Fibroblast of the aortic adventitia (primary cell): ENCODE measurements at places on chromosomes 11 and 22. TPM values are rescaled to one million over a fixed set of nuclear protein-coding genes. Genes with fewer than 3 reads are reported as not detected.

The YAP1 gene
- total RNA-seq: 158 and 169 TPM in 2 replicates

- DNase-seq: no peak
Measured at GRCh38 chr11:132430429-132431062, 1060.1 kb downstream of the NTM start.

DNA sequence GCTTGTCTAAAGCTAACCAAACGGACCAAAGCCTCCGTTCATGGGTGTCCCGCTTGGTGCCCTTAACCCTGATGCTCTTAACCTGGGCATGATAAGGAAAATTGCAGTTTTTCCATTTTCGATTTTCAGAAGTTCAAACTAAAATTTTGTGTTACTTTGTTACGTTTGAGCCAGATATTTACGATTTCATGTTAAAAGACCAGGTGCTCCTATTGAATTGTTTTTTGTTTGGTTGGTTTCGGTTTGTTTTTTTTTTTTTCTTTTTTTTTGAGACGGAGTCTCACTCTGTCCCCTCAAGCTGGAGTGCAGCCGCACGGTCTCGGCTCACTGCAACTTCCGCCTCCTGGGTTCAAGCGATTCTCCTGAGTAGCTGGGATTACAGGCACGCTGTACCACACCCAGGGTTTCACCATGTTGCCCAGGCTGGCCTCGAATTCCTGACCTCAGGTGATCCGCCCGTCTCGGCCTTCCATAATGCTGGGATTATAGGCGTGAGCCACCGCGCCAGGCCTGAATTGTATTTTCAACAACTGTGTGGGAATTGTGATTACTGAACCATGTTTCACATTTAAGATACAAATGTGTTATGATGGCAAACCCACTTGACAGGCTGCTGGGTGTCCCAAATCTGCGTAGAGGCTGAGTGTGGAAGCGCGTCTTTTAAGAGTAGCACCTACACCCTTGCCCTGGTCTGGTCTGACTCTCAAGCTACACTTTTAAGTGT, 864 bp upstream of the USP28 start:
- DNase-seq: no peak

The MAP6 gene
- total RNA-seq: 3.4 and 10.0 TPM in 2 replicates

- DNase-seq: peak; percentile 94
Measured at GRCh38 chr11:62805076-62805892, at the start of gene NXF1. NXF1 (minus strand) TSS chr11:62805440; CDS start chr11:62805356, 84 bp downstream.

- DNase-seq: no peak
Measured at GRCh38 chr22:38246692-38247091, 26.1 kb downstream of the TMEM184B start.

DNA sequence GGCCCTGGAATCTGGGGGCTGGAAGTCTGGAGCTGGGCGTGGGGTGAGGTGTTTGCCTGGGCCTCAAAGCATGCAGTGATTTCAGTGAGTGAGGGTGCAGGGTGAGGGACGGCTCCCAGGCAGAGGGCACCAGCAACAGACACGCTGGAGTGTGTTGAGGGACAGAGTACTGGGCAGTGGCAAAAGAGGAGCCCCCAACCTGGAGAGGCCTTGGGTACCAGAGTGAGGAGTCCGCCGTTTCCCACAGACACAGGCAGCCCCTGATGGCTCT, 12.0 kb upstream of the TBC1D22A start:
- DNase-seq: no peak

DNA sequence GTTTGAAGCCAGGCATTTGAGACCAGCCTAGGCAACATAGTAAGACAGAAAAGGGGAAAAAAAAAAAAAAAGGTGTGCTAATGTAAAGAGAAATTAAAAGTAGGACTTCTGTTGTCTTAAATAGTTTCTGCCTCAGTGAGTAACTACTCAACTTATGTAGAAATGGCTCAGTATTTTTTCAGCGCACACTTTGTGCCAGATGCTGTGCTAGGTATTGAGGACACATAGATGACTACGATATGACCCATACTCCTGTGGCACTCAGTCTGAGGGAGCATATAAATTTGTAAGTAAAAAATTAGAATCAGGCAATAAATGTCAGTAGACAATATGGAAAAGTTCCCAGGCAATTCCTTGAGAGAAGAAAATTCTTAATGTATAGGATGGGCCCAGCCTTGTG, 93.9 kb downstream of the YAP1 start:
- no peak for DNase-seq

The OR8B2 gene
- not detected in 2 replicates for total RNA-seq

The MED15 gene
- 24.4 and 44.2 TPM in 2 replicates for total RNA-seq

The SCO2 gene
- 0.49 and 3.4 TPM in 2 replicates for total RNA-seq

- DNase-seq: no peak
Measured at GRCh38 chr11:68038226-68038717, 553 bp upstream of the TCIRG1 start.

- DNase-seq: peak; percentile 100
Measured at GRCh38 chr22:36775964-36776669, at the start of gene IFT27. IFT27 (minus strand) TSS chr22:36776119; CDS start chr22:36775707, 412 bp downstream.

The MYOD1 gene
- not detected in 2 replicates for total RNA-seq

- DNase-seq: peak; percentile 36
Measured at GRCh38 chr11:62732830-62733229, 4.5 kb downstream of the TTC9C start.

The FGF19 gene
- not detected in 2 replicates for total RNA-seq
